ENCODE measurements at places on chromosomes 3 and 15.

- DNase-seq: no peak
Measured at GRCh38 chr3:54443561-54444161, 321.3 kb downstream of the CACNA2D3 start.

DNA sequence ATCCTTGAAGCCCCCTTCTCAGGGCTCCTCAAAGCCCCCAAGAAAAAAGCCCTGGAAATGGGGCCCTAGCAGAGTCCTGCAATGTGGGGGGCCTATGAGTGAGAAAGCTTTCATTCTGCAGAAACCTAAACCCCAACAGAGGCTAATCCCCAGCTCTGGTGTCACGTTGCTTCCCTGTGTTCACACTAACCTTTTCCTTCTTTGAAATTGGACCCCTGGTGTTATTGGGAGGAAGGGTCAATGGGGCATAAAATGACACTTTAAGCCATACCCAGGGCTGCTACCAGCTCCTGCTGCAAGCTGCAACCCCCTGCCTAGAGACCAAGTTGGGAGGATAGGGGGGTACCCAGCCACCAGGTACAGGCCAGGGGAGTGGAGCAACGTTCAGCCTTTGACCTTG is 2.1 kb downstream of the CYP1A2 start:
- DNase-seq: no peak

DNA sequence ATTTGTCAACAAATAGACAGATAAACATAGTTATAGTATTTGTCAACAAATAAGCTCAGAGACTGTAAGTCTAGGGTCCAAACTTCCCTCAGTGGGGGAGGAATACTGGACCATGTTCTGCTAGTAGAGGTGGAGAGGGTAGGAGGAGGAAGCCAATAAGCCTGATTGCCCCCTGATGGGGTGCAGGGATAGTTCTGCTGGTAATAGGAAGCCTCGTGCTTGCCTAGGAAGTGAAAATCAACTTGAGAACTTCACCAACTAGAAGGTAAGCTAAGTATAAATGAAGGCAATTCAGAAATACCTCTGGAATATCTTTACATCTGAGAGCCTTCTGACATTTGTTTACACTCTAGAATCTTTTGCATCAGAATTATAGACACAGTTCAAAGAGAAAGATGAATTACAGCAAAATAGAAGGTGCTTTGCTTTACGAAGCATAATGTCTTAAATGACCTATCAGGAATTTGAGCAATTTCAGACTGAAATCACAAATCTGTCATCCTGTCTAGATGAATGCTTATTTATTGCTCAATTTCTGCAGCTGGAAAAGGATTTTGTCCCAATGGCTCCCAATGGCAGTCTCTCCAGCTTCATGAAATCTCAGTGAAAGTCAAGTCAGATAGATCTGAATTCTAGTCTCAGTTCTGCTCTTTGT is 225.6 kb upstream of the TBC1D5 start:
- no peak for DNase-seq

GRCh38 chr15:71201477-71201876 is 86.2 kb downstream of the THSD4 start:
- no peak for DNase-seq

DNA sequence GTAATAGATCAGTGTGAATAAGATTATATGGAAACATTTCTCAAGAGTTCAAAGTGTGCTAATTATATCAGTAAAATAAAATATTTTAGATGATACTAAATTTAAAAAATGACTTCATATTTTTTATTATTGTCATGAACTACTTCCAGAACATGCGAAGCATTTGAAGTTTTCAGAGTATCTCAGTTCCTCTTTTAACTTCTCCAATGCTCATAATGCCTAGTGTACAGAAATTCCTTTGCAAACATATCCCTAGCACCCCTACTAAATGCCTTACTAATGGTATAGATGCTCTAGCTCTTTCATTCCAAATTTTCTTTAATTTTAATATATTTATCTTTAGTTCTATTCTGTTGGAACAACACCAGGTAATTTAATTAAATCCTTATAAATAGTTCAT is 580.4 kb downstream of the CADM2 start:
- DNase-seq: no peak

DNA sequence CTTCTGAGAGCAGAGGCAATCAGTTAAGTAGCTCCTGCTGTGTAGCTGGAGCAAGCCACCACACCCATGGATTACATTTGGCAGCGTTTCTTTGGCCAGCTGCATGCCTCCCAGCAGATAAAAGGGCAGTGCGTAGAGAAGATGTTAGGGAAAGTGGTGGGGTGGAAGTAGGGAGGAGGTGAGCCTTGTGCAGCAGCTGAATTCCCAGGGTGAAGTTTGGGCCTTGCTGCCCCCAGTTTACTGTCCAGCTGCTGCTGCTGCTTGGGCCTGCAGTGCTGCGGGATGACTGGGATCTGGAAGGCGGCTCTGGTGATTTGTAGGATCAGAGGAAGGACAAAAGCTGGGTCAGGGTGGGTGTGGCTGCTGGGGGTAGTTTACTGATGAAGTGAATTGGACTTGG is 318.7 kb upstream of the C2CD4B start:
- no peak for DNase-seq

- no peak for DNase-seq
Measured at GRCh38 chr3:42814914-42815507, 5.8 kb downstream of the ACKR2 start.

DNA sequence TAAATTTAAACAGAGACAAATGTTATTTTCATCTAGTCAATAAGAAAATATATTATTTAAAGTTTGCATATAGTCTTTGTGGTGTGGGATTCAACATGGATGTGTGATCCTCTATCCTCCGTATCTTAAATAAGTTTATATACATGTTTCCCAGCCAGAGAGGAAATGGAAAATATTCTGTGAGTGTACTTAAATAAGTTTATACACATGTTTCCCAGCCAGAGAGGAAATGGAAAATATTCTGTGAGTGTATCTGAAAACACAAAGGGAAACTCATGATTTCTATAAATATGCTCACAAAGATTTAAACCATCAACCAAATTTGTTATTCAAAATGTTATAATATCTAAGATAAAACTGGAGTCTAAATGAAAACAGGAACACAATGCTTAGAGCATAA is 110.0 kb upstream of the MELTF start:
- DNase-seq: no peak

DNA sequence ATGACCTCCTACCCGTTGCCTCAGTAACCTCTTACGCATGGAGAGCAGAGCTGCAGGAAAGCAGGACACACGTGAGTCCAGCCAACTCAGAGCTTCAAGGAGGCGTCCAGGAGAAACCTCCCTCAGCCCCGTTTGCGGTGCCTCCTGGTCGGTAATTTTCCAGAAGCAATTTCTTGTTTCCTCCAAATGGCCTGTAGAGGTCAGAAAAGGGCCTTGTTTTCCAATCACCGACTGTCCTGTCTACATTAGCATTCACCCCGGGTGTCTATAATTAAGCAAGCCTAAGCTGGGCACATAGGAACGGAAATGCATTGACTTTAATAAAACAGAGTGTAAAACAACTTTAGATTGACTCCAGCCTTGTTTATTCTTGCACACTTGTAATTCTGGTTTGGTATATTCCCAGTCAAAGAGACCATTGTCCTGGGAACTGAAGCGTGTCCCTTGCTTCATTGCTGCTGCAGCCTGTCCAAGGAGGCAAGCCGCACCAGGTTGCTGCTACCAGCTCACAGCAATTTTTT is 836.2 kb downstream of the AGBL1 start:
- DNase-seq: no peak

DNA sequence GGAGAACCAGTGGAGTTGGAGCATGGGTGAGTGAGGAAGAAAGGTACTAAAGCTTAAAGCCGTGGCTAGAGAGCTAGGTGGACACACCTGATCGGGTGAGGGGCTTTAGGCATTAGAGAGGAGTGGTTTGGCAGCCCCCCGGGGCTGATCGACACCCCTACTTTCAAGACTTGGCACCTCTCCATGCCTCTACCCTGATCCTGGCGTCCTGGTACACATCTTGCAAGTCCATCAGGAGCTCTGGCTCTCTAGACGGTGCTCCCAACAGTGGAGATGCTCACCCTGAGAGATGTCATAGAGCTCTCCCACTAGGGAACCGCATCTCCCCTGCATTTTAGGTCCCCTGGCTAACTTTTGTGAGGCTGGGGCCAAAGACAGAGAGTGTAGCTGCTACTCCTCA is 98.1 kb downstream of the XXYLT1 start:
- DNase-seq: no peak

Data from stimulated activated CD4-positive, alpha-beta T cell treated with anti-CD3 and anti-CD28 coated beads, Interleukin-1b, Interleukin-23, amount 100 ng/mL, for 48 hours (primary cell).